ENCODE measurements at places on chromosomes 3 and 15.

DNA sequence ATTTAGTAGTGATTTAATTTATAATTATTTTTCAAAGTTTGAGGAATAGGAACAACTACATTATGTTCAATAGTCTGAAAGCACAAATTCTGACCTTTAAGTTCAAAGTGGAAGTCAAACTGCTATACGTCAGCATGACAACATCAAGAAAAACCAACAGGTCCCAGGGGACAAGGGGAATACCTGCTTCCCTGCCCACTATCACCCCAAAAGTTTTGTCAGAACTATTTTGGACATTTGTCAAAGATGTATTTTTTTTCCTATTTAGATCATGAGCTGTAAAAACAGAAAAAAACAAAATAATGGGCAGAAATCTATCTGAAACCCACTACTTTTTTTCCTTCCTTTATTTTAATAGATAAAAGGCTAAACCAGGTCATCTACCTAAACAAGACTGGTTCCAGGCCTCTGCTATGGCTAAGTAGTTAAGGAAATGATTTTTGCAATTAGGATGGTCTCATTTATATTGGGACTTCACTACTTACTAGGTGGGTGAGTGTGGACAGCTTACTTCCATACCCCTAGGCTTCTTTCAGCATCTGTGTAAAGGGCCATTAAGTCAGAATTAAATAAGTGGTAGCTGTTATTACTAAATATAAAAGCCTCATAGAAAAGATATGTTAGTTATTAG, 746.3 kb downstream of the FHIT start:
- no peak for DNase-seq

DNA sequence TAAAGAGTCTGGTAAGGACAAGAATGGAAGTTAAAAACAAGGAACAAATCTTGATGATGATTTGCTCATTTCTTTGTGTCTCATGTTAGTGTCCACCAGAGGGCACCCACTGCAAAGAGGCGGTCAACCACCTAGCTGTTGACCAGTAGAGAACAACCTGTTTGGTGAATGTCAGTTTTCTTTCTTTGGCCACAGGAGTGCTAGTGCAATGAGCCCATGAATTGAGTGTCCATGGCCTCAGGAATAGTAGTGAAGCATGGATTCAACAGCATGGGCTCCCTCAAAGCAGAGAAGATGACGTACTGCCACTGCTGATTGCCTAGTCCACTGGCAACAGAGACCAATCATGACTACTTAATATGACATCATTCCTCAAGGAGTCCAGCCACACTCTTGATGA, 10.7 kb upstream of the CNTN6 start:
- DNase-seq = no peak

GRCh38 chr3:150239766-150240165, 168.3 kb upstream of the TSC22D2 start:
- DNase-seq = no peak

GRCh38 chr3:81349816-81350340, 411.6 kb downstream of the GBE1 start:
- DNase-seq = no peak

GRCh38 chr3:80492162-80492561, 724.4 kb upstream of the ROBO1 start:
- DNase-seq = no peak

GRCh38 chr3:155356594-155357370, 63.3 kb upstream of the STRIT1 start:
- DNase-seq = no peak

DNA sequence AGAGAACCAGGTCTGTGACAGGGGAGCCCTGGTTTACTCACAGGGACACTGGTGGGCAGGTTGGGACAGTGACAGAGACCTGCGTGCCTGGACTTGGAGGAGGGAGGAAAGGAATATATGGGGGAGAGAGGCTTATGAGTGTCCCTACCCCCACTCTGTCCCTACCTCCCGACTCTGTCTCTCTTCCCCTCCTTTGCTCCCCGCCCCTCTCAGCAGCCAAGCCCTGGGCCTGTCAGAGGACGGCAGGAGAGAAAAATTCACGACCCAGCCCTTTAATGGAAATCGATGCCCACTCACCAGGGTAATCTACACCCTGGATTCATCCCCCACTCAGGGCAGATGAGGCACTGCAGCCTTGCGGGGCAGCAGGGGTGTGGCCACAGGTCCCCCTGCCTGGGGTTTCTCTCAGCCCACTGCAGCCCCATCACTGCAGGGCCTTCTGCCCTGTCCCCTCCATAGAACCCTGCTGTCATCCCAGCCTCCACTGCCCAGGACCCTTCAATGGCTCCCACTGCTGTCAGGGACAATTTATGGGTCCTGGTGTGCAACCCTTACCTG, 135.9 kb upstream of the LINGO1 start:
- DNase-seq = no peak

- DNase-seq = no peak
Observed at GRCh38 chr3:46668116-46668515, 25.4 kb downstream of the ALS2CL start.
